ENCODE measurements at places on chromosomes 13 and 19.
A peak's percentile ranks its signal among the peaks of the same experiment; 100 is the strongest.

GRCh38 chr19:33240181-33240771 lies 14.6 kb upstream of the SLC7A10 start:
- no peak for DNase-seq

- no peak for DNase-seq
These were observed 2.4 kb downstream of the PCSK4 start for GRCh38 chr19:1487576-1488281.

GRCh38 chr13:49844181-49844580 lies 51.7 kb upstream of the KPNA3 start:
- DNase-seq: no peak

- no peak for DNase-seq
These were observed 29.3 kb downstream of the MTUS2 start for GRCh38 chr13:28849441-28849840.

DNA sequence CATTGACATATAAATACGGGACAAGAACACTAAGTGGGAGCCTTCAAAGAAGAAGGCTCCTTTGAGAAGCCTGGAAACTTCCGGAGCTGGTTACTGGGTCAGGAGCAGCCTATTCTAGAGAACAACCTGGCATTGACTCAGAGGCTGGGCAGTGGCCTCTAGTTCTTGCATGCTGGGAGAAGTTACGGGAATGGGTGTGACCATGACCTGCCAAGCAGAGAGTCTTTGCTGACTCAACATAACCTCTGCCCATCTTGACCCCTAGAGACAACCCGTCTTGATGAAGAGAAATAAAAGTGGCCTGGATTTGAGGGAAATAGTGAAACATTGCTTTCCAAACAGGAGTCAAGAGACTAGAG lies 21.0 kb downstream of the STARD13 start:
- no peak for DNase-seq

- no peak for DNase-seq
These were observed 1066.7 kb upstream of the PCDH20 start for GRCh38 chr13:62482351-62482750.

DNA sequence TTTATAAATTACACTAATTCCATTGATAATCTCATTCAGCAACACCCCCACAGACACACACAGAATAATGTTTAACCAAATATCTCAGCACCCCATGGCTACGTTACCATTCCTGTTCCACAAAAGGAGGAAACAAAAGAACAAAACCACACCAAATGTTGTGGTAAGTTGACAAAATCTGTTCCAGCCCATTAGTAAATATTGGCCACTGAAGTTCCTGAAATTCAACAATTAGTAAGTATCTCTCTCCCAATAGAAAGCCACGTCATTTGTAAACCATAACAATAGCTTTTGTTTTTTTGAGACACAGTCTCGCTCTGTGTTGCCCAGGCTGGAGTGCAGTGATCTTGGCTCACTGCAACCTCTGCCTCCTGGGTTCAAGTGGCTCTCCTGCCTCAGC lies 2.3 kb upstream of the FCAR start:
- no peak for DNase-seq

GRCh38 chr19:29596080-29596727 lies 9.9 kb upstream of the POP4 start:
- peak; percentile 79 for DNase-seq

- no peak for DNase-seq
These were observed 59.2 kb upstream of the MEDAG start for GRCh38 chr13:30846866-30847265.

DNA sequence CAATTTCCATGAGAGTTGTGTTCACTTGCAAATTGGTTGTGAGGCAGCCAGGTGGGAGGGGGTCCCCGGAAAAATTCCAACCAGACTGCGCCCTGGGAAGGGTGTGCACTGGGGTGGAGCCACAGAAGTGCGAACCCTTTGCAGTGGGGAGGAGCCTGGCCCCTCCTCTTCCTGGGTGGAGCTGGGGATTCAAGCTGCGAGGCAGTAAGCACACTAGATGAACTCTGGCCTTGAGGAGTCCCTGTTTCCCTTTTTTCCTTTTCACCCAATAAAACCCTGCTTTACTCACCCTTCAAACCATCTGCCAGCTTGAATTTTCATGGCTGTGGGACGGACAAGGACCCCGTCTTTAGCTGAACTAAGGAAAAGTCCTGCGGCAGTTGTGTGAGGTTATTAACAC lies 31.0 kb upstream of the MBNL2 start:
- DNase-seq: no peak

DNA sequence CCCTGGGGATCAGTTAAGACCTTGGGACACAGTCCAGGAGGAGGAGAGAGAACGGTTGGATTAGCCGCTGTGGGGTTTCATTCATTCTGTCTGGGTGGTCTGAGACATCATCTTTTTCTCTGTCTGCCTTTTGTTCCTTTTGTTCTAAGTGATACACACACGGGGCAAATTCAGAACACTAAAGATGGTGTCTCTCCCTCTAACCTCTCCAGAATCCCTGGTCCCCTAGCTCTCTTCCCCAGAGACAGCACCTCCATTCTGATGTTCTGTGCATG lies 5.0 kb downstream of the BICRA start:
- no peak for DNase-seq

DNA sequence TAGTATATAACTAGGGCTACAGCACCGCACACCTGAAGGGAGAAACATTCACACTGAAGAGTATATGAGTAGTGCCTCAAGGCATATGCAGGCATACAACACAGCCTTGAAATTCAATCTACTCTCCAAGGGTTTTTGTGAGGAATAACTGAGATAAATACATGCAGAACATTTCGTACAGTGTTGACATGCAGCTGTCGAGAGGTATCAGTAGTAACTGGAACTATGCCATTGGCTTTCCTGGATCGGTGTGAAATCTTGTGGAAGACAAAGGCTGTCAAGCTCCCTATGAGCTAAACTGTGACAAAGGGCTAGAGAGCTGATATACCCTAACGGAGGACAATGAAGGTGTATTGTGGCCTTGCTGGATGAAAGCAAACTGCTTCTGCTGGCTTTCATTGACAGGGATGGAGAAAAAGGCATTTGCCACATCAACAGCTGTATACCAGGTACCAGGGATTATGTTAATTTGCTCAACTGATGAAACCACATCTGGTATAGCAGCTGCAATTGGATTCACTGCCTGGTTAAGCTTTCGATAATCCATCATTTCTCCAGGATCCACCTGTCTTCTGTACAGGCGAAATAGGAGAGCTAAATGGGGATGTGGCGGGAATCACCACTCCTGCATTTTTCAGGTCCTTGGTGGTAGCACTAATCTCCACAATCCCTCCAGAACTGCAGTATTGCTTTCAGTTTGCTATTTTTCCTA lies 16.3 kb downstream of the MTRF1 start:
- DNase-seq: no peak

GRCh38 chr19:57088133-57088532 lies 31.7 kb upstream of the USP29 start:
- no peak for DNase-seq

DNA sequence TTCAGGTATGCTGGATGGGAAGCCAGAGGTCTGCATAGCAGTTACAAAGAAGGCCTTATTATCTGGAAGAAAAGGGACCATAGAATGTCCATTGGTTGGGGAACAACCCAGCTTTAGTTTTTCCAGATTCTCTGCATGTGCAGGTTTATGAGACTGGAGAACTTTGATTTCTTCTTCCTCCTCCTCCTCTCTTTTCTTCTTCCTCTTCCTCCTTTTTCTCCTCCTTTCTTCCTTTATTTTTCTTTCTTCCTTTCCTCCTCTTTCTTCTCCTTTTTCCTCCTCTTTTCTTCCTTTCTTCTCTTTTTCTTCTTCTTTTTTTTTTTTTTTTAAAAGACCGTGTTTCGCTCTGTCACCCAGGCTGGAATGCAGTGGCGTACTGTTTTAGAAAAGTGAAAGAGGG lies 30.9 kb downstream of the EPN1 start:
- no peak for DNase-seq

DNA sequence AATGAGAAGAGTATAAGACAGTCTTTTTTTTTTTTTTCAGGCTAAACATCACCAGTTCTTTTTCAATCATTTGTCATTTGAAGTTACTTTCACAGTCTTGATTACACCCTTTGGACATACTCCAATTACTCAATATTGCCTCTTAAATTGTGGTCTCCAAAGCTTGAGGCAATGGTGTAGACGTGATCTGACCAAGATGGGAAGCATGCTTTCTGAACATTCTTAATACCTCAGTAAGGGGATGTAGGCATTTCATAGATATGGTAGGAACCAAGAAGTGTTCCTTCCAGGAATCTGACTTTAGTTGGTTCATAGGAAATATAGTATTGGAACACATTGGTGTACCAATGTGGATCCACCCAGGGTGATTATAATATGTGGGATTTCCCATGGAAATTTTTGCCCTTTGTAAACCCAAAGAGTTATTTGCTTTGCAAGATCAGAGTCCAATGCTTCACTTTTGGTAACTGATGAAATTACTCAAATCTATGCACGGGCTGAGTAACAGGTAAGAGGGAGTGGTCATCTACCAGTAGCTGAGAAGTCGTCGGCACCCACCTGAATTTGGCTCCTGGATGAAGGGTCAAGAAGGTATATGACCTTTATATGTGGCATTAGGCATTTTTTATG lies 62.2 kb downstream of the ERCC5 start:
- no peak for DNase-seq

DNA sequence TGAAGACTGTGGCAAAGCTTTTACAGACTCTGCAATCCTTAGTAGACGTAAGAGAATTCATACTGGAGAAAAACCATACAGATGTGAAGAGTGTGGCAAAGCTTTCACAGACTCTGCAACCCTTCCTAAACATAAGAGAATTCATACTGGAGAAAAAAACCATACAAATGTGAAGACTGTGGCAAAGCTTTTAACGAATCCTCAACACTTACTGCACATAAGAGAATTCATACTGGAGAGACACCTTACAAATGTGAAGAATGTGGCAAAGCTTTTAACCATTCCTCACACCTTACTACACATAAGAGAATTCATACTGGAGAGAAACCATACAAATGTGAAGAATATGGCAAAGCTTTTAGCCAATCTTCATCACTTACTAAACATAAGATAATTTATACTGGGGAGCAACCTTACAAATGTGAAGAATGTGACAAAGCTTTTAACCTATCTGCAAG lies 50.1 kb upstream of the ZNF98 start:
- DNase-seq: no peak

DNA sequence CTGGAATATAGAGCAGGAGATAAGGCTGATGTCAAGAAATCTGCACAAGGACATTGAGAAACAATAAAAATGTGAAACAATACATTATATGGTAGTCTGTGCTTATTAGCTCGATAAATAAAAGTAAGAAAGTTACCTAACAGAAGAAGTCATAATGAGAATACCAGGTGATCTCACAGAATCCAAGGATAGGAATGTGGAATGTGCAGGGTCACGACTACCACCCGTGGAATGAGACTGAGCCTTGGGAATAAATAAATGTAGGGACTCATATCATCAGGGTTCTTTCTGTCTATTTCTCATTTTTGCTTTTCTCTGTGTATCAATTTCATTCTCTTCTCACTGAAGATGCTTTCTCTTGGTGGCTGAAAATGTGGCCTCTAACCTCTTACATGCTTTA lies 26.0 kb upstream of the KBTBD7 start:
- DNase-seq: no peak

GRCh38 chr13:50379584-50379983 lies 364.3 kb downstream of the KCNRG start:
- no peak for DNase-seq

- no peak for DNase-seq
These were observed 15.1 kb upstream of the CEBPG start for GRCh38 chr19:33358408-33358807.

GRCh38 chr13:106163426-106163825 lies 372.0 kb downstream of the EFNB2 start:
- DNase-seq: no peak

- no peak for DNase-seq
These were observed 2.1 kb downstream of the PRMT1 start for GRCh38 chr19:49678985-49679770.

- DNase-seq: no peak
These were observed 31.6 kb downstream of the CCL25 start for GRCh38 chr19:8084152-8084551.

DNA sequence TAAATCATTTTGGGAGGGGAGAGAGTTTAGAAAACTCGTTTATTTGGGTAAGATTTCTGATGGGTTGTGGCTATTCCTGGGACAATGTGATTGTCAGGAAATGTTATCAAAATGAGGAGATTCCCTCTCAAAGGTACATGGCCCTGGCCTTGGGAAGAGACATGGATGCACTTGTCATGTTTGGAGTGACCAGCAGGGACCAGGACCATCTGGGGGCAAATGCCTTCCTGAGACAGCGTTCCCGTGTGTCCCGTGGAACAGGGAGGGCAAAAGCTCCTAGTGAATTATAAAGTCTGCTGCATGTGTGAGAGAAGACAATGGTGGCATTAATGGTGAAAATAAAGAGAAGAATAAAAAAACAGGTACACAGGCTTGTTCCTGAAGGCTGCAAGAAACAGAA lies 317.3 kb downstream of the ZNF536 start:
- no peak for DNase-seq

DNA sequence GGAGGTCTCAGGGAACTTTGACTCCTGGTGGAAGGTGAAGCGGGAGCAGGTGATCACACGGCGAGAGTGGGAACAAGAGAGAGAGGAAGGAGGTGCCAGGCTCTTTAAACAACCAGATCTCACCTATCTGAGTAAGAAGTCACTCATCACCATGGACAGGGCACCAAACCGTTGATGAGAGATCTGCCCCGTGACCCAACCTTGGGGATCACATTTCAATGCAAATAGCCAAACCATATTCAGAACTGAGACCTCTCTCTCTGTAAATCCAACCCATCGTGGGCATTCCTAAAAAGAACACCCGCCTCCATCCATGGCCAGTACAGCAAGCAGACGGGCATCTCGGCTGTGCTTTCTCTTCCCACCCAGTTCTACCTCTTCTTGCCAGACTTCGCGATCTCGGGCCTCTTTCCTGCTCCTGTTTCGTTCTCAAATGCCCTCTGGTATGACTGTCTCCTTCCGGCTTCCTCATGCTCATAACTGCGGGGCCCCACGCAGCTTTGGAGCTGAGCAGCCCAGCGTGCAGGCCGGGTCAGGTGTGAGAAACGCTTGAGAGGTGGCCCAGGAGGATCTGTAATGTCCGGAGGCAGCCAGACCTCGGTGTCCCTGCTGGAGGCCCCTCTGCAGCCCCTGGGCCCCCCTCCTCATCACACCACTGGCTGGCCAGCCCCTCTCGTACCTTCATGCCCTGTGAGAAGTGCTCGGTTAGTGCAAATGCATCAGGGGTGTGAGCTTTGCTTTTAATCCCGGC lies 97.0 kb upstream of the GPR183 start:
- no peak for DNase-seq

DNA sequence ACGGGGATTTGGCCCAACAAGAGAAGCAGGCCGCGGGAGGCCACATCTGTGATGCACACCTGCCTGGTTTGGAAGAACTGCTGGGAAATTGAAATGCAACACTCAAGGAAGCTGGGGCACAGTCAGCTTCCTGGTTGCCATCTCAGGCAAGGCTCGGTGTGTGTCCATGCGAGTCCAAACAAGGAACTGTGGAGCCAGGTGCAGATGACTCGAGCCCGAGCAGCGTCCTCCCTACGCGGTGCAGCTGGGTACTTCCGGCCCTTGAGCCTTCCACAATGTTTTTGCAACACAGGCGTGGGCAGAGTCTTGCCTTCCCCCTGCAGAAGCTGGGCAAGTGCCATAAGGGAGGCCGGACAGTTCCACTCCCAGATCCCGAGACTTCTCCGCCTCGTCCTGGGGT lies 94.6 kb downstream of the CRYL1 start:
- DNase-seq: no peak

GRCh38 chr13:103862525-103862924 lies 796.3 kb upstream of the SLC10A2 start:
- no peak for DNase-seq

GRCh38 chr13:51276636-51277035 lies 54.4 kb downstream of the FAM124A start:
- no peak for DNase-seq

Data from NCI-H187 (cell line).